Osteoblast (primary cell): ENCODE measurements at places on chromosomes 3 and 15. TPM values are rescaled to one million over a fixed set of nuclear protein-coding genes. Genes with fewer than 3 reads are reported as not detected.

Gene FOXB1
- not detected in 2 replicates for total RNA-seq

DNA sequence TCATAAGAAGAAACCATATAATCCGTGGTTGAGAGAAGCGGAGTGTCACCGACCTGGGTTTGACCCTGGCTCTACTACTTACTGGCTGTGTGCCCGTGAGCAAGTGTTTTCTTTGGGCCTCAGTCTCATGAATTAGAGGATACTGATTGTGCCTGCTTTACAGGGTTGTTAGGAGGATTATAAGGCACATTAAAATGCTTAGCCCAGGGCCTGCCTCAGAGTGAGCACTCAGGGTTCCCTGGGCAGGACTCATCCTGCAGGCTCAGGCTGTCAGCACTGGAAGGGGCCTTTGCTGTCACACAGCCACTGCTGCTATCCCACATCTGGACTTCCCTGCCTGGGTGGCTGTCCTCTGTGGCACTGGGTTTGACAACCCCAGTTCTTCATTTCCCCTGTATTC, 4.7 kb downstream of the PLA2G4F start:
- DNase-seq, result peak; percentile 95

GRCh38 chr3:115912372-115912771, 289.1 kb downstream of the GAP43 start:
- DNase-seq, result no peak

- DNase-seq, result no peak
Measured at GRCh38 chr3:57098418-57099310, 38.2 kb downstream of the SPATA12 start.

Gene FAM240A
- under 0.01 and 0.36 TPM in 2 replicates for total RNA-seq

Gene SLC51B
- total RNA-seq, result not detected in 2 replicates

Gene ITGA11
- total RNA-seq, result 567 and 697 TPM in 2 replicates

DNA sequence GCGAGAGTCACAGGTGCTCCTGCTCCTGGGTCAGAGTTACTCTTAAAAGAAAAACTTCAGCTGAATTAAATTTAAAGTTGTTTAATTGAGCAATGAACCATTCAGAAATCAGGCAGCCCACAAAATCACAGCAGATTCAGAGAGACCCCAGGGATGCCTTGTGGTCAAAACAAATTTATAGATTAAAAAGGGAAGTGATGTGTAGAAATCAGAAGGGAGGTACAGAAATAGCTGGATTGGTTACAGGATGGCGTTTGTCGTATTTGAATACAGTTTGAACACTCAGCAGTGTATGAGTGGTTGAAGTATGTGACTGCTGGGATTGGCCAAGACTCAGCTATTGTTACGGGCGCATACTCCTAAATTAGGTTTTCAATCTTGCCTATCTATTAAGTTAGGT, 58.6 kb downstream of the UACA start:
- DNase-seq, result no peak

GRCh38 chr15:92095693-92096092, 242.2 kb downstream of the SLCO3A1 start:
- DNase-seq, result peak; percentile 57

DNA sequence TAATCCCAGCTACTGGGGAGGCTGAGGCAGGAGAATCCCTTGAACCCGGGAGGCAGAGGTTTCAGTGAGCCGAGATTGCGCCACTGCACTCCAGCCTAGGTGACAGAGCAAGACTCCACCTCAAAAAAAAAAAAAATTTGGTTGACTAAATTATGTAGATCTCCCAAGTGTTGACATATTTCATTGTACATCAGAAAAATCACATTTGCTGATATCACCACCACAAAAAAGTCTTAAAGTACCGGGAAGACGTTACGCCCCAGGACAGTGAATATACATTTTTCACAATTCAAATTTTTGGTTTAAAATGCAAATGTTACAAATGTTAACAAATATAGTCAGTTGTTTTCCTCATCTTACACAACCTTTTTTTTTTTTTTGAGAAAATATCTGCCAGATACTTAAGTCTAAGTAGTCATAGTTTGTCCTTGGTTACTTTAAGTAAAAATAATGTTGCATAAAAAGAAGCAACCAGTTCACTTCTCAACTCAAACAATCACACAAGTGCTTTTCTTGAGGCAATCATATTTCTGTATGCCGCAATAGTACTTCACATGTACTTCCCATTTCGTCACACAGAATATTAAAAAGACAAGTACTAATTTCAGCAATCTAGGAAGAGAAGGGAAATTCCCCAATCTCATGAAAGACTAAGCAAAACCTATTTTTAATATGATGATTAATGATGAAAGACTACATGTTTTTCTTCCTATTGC, 41.0 kb upstream of the TCF12 start:
- no peak for DNase-seq

DNA sequence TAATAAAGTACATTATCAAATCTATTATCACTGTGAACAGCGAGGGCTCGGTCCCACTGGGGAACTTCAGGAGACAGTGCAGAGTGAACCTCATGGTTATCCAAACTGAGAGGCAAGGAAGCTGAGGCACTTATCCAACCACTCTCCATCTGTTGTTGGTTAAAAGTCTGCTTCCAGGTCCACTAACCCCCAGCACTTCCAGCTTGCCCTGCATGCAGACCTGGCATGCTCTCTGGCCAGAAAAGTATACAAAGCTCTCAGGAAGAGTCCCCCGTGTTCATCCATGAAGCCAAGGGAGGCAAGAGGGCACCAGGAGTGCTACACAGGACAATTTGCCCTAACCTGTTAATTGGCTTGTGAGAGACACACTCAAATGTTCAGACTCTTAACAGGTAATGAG, 36.0 kb downstream of the FBN1 start:
- no peak for DNase-seq

Gene LMLN
- 13.0 and 16.3 TPM in 2 replicates for total RNA-seq

Gene PPM1L
- total RNA-seq, result 2.4 and 4.3 TPM in 2 replicates

Gene CLDN1
- 0.29 and 1.1 TPM in 2 replicates for total RNA-seq

- DNase-seq, result no peak
Measured at GRCh38 chr15:65164139-65164538, 21.0 kb downstream of the CLPX start.

Gene ZNF860
- total RNA-seq, result 0.59 and 0.72 TPM in 2 replicates

Gene ZDHHC19
- total RNA-seq, result not detected in 2 replicates

Gene NPRL2
- 21.7 and 22.1 TPM in 2 replicates for total RNA-seq

GRCh38 chr15:80176443-80176842, 23.6 kb downstream of the FAH start:
- DNase-seq, result no peak

DNA sequence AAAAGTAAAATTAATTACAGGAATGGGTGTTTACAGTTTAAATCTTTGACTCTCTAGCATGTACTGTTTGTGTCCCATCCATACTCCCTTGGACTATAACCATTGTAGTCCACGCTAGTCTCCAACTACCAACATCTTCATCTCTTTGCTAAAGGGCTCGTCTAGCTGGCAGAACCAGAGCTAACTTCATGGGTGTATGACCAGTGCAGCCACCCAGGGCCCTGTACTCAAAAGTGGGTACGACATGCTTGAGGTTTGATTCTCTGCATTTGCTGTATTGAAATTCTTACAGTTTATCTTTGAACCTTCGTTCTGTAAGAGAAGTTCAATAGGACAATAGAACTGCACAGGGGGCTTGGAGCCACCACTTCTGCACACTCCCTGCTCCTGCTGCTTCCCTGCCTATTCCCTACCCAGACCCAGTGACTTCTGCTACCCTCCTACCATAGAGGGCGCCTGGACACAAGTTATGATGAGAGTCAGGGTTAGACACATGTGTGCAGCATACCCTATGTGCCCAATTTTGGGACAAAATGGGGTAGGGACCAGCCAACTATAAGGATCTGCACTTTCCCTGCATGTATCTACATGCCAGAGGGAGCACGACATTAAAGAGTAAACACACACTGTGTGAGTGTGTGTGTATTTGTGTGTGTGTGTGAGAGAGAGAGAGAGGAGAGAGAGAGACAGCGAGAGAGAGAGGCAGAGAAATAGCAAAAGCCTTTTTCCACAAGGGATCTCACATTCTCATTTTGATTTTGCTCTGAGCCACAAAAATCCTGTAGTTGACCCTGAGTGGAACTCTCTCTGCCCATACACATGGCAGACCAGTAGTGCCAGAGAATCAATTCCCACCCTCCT, 59.0 kb upstream of the NECTIN3 start:
- DNase-seq, result peak; percentile 72

DNA sequence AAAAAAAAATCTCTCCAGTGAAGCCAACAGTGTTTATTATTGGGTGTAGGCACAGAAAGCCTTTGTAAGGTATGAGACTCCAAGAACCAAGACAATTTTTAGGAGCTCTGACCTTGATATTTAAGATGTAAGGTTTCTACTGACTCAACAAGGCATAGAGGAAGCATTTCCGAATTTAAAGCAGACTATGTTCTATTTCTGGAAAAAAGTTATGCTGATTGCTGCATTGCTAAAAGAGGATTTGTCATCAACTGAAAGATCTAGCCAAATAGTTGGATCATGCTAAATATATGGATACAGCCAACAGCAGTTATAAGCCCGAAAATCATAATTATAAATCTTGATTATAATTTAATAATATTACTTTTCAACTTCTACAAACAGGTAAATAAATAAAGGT, 53.3 kb upstream of the MELTF start:
- peak; percentile 32 for DNase-seq

Gene FAM81A
- 0.29 and 0.72 TPM in 2 replicates for total RNA-seq

GRCh38 chr3:44476181-44476611, 1.3 kb downstream of the ZNF445 start:
- DNase-seq, result no peak

Gene TUSC7
- not detected in 2 replicates for total RNA-seq

Gene TLR9
- not detected in 2 replicates for total RNA-seq

Gene APOD
- 0.88 and 1.4 TPM in 2 replicates for total RNA-seq

DNA sequence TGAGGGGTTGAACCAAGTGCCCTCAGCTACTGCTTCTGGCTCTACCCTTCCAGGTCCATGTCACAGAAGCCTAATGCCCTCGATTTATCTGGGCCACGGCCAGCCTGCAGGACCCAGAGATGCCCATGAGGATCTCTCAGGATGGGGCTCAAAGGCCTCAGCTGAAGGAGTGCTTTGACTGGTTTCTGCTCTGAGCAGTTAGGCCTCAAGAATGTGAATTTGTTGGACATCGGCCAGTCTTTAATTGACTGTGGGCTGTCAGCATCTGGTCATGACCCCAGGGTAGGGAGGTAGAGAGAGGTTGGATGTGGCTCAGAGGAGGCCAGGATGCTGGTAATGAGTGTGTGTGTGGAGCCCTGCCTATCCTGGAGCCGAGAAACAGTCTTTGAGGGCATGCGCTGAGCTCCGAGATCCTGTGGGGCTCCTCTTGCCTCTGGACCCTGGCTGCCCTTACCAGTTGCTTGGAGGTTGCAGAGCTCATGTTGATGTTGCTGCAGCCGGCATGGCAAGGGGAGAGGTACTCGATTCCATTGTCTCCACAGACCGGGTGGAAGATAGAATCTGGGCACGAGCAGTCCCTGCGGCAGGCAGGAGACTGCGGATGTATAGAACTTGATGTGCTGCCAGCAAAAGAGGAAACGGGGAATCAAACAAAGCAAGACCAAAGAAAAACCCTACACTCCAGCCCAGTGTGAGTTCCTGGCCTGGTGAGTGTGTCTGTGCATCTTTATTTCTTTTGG, 49.1 kb upstream of the RAB6B start:
- peak; percentile 85 for DNase-seq

DNA sequence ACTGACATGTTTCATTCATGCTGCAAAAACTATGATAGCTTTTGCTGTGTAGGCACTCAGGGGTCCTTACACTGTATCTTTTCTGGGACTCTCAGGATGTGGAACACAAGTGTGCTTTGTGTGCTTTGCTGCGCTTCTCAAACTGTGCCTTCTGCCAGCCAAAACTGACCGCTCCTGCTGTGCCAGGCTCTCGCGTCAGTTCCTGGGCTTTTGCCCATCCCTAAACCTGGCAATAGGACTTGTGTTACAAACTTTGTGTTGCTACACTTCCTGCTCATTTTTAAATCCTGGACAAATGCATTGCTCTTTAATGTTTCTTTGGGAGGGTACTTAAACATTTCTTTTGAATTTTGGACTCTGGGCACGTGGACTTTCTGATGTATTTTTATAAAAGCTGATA, 60.3 kb downstream of the DIPK2A start:
- DNase-seq, result peak; percentile 69

GRCh38 chr15:84979651-84980050, 2.0 kb upstream of the PDE8A start:
- no peak for DNase-seq

DNA sequence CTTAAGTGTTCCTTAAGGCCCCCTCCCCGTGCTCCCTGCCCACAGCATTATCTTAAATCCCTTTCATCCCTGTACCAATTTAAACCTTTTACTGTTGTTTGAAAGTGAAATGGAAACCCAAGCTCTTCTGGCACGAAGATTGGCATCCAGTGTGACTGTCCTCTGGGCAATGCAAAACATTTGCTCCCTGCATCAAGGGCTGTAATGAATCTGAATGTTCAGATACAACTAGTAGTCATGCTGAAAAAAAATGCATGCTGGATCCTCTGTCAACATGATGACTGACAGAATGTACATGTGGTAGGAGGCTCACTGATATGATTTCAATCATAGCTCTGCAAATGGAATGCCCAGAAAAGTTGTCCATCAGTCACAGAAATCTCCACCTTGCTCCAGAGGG, 8.1 kb upstream of the CDIN1 start:
- DNase-seq, result peak; percentile 82

- DNase-seq, result no peak
Measured at GRCh38 chr3:107461721-107462120, 61.0 kb upstream of the BBX start.

GRCh38 chr15:28098766-28099554, at the start of gene OCA2:
Gene OCA2, minus strand, starts transcription at chr15:28099315. Its CDS starts 17,441 bp downstream, at chr15:28081874.
- peak; percentile 89 for DNase-seq

DNA sequence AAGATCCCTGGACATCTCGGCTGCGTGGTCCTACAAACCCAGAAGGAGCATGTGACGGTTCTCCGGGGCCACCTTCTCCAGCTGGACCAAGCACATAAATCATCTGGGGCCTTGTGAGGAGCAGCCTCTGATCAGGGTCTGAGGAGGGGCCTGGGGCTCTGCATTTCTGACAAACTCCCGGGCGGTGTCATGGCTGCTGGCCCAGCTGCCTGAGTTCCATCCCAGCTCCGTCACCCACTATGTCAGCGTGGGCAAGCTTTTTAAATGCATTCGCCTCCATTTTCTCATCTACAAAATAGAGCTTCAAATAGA, 126.3 kb upstream of the MEF2A start:
- DNase-seq, result peak; percentile 67

GRCh38 chr15:57506422-57506821, 85.3 kb upstream of the MYZAP start:
- DNase-seq, result peak; percentile 48

Gene SYNPR
- total RNA-seq, result not detected in 2 replicates

- no peak for DNase-seq
Measured at GRCh38 chr3:133872781-133873180, 22.9 kb downstream of the RAB6B start.

Gene SUSD5
- 10.9 and 11.2 TPM in 2 replicates for total RNA-seq
